Stimulated activated CD8-positive, alpha-beta memory T cell treated with anti-CD3 and anti-CD28 coated beads, Interleukin-7, amount 100 ng/mL, for 48 hours (primary cell): ENCODE measurements at places on chromosomes 13 and 19.

- DNase-seq, result no peak
Measured at GRCh38 chr19:1756705-1757465, 3.6 kb downstream of the ONECUT3 start.

DNA sequence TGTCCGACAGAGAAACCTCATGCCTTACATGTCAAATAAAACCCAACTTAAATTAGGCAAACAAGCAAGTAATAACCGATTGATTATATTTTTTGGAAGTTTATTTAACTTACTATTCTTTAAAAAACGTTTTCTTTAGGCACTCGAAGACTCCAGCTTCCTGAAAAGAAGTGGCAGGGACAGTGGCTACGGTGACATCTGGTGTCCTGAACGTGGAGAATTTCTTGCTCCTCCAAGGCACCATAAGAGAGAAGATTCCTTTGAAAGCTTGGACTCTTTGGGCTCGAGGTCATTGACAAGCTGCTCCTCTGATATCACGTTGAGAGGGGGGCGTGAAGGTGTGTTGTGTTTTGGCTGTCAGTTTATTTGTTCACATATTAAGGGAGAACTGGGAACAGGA, 164.4 kb downstream of the LMO7 start:
- DNase-seq, result no peak

DNA sequence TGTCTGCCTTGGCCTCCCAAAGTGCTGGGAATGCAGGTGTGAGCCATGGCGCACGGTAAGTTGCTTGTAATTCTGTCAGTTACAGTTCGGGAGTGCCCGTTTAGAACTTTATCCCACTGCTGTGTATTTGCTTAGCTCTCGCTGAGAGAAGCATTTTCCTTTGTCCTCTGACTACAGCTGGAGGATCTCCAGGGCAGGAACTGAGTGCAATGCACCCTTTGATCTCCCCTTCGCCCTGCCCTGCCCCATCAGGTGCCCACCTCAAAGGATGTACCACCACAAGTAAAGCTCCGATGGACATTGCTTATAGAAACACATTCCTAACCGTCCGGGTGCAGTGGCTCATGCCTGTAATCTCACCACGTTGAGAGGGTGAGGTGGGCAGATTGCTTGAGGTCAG, 6.5 kb downstream of the BRME1 start:
- DNase-seq, result no peak

DNA sequence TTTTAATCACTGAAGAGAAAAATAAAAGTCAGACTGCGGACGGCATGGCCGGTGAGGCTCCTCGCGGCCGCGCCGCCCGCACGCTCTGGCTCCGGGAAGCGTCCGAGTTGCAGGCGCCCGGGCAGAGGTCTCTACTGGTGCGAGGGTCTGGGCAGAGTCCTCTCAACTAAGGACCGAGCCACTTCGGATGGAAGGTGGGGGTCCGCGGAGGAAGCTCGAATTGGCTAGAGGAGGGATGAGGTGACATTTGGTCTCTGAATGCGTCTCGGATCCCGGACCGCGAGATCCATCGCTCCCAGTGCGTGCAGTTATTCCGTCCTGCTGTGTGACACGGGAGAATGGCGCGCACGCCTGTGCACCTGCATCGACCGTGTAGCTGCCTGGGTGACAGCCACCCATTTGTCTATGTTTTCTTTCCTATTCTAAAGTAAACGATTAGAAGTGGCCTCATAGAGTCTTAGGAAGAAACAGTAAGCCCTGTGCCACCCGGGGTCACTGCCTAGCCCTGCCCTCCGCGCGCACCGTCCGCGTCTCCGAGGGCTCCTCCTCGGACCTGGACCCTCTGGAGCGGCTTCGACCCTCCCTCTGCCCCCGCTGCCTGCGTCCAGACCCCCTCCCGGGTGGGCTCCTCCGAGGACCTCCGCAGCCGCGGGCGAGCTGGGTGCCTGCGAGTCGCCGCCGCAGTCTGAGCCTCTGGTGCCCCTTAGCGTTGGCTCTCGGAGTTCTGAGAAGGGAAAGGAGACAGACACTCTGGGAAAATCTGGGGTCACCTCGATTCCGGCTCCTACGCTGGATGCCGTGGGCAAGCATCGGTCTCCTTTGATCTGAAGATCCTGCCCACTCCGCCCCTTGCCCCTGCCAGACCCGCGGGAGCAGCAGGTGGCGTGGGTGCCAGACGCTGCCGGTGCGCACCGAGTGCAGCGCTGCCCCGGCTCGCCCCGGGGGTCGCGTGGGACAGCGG, 347.4 kb downstream of the LIG4 start:
- no peak for DNase-seq

GRCh38 chr13:23715762-23716235, 145.6 kb downstream of the TNFRSF19 start:
- peak; percentile 2 for DNase-seq

DNA sequence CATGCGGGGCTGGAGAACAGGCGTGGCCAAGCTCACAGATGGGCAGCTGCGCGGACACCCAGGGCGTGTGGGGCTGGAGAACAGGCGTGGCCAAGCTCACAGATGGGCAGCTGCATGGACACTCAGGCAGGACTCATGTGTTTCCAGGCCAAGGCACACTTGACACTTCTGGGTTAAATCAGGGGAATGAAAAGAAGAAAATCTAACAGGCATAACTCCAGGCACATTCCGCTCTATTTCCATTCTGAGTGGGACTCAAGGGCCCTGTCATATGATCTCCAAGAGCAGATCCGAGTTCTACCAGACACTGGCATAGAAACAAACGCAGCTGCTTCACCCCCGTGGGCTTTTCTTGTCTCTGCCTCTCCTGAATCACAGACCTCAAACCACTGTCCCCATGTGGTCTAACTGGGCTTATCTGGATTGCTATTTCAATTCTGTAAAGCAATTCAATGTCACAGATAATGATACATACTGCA, 17.4 kb upstream of the C13orf46 start:
- no peak for DNase-seq
